ENCODE measurements at places on chromosomes 2 and 18. TPM values are rescaled to one million over a fixed set of nuclear protein-coding genes. Genes with fewer than 3 reads are reported as not detected.

RGPD8 gene
- total RNA-seq, result 42.6 TPM

IL1A gene
- total RNA-seq, result not detected

RNU2-63P gene
- not detected for total RNA-seq

RFX8 gene
- total RNA-seq, result 1.9 TPM

Measured in dorsolateral prefrontal cortex (tissue), 122 donors.